EH (cell line): ENCODE measurements at places on chromosomes 12 and 14.

DNA sequence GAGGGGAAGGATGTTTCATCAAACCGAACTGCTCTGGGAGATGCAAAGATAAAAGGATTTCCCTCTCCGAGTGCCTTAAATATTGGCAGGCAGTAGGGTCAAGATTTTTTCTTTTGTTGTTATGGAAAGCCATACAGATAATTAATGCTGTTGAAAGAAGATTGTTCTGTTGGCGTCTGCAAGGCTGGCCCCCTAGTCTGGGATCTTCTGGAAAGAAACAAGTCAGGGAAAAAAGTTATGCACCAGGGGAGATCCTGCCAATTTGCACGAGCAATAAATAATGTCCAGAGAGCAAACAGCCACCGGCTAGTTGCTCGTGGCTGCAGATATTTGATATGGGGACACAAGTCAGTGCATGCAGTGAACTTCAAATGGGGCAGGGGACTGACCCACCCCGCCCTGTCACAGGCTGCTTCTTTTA lies 202.1 kb upstream of the MYL2 start:
- DNase-seq, result no peak

- DNase-seq, result peak; percentile 24
These were observed 286.6 kb upstream of the KITLG start for GRCh38 chr12:88866881-88867280.

- DNase-seq, result no peak
These were observed 10.6 kb upstream of the KRT83 start for GRCh38 chr12:52331833-52332232.

- DNase-seq, result peak; percentile 17
These were observed 163.0 kb upstream of the EEA1 start for GRCh38 chr12:93091886-93092648.

- no peak for DNase-seq
These were observed 326.2 kb downstream of the ETNK1 start for GRCh38 chr12:22951206-22951605.

- DNase-seq, result no peak
These were observed 23.3 kb downstream of the ZFYVE21 start for GRCh38 chr14:103738701-103739451.

DNA sequence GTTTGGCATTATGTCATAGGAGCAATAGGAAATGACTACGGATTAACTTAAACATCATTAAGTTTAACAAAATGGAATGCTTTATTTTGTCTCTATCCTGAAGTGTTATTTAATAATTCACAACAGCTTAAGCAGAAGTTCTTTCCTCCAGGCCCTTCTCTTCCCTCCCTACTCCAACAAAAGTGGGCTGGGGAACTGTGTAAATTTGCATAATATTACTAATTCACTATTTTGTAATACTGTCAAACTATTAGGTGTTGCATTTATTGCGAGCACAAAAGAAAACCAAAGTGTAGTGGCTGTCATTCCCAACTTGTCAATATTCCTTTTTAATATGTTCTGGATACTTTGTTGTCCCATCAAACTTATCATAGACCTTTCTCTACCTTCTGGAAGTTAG lies 69.8 kb downstream of the ATG14 start:
- DNase-seq, result no peak

DNA sequence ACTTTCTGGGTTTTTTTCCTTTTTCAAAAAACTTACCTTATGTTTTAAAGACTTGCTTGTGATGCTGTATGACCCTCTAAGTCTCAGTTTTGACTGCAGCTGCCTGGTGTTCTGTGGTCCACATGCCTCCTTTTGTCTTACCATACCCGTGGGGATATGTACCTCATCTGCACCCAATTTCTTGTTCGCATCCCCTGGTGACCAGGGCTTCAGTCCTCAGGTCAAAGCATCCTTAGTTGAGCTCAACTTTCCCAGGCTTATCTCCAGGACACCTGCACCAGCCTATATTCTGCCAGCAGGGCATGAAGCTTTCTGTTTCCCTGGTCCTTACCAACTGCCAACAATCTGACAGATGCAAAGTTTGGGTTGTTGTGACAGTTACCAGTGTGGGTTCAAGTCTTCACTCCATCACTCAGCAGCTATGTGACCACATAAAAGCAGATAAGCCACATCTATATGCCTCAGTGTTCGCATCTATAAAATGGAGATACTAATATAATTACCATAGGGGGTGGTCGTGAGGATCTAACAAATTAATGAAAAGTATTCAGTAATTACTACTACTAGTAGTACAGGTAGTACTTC lies 94.0 kb downstream of the NTF3 start:
- no peak for DNase-seq

DNA sequence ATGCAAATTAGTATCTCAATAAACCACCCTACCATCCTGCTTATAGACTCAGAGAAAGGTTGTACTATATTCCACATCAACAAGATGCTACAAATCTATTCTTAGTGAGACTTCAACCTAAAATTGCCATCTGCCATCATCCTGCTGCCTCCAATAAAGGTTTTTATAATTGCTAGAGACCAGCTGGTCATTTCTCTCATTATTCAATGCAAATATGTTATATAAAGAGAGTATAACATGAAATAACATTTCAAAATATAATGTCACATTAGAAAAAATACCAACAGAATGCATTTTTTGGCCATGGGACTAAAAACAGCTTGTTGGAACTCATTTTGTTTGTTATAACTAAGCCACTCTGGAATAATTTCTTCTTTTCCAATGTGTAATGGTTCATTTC lies 247.3 kb downstream of the LRIG3 start:
- DNase-seq, result no peak

- DNase-seq, result no peak
These were observed 191.7 kb downstream of the RASSF9 start for GRCh38 chr12:85644508-85644907.

DNA sequence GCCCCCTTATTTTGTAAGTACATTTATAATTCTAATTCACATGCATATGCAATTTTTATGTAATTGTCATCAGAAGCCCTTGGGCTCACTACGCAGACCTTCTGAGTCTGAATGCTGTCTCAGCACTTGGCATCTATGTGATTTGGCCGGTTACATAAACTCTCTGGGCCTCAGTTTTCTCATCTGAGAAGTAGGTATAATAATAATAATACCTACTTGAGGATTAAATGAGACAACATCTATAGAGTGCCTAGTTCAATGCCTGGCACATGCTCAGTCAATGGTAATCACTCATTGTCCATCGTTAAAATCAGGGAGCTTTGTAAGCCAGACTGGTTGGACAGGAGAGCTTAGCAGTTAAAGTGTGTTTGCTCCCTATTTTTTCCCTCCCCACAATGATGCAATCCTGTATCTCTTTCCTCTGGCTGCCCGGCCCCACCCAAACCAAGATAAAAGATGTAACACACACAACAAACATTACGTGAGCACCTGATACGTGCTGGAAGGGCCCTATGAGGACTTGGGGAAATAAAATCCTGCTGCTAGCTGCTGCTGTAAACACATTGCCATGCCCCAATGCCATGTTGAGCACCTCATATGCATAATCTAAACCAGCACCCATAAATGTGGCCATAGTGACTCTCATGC lies 235.0 kb downstream of the CRADD start:
- no peak for DNase-seq

DNA sequence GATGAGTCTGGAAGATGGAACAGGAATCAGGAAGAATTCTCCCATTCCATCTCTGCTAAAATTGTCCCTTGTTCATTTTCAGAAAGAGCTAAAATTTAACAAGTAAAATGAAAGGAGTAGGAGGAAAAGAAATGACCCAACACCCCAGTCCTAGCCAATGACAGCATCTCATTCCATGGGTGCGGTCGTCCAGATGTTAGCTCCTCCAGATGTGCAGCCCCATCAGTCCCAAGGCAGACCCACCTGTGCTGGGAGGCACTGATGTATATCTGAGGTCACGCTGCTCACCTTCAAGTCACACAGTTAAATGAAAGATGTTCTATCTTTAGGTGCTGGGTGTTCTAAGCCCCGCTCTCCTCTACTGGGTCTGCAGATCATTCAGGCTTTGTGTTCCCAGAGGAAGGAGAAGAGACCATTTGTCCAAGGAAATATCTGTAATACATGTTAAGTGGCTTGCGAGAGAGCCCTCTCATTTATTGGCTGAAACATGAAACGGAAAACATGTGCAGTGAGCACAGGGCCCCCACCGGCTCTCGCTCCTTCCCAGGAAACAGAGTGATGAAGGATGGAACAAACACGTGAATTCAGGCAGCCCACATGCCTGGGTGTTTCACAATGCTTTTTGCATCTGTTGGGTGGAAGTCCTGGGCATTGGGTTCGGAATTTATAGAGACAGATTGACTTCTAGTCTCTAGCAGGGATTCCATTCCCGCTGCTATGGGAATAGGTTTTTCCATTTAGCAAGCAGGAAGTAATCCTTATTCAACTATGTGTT lies 294.6 kb downstream of the NUAK1 start:
- peak; percentile 68 for DNase-seq

GRCh38 chr14:35854696-35855270 lies 28.6 kb downstream of the BRMS1L start:
- DNase-seq, result no peak

DNA sequence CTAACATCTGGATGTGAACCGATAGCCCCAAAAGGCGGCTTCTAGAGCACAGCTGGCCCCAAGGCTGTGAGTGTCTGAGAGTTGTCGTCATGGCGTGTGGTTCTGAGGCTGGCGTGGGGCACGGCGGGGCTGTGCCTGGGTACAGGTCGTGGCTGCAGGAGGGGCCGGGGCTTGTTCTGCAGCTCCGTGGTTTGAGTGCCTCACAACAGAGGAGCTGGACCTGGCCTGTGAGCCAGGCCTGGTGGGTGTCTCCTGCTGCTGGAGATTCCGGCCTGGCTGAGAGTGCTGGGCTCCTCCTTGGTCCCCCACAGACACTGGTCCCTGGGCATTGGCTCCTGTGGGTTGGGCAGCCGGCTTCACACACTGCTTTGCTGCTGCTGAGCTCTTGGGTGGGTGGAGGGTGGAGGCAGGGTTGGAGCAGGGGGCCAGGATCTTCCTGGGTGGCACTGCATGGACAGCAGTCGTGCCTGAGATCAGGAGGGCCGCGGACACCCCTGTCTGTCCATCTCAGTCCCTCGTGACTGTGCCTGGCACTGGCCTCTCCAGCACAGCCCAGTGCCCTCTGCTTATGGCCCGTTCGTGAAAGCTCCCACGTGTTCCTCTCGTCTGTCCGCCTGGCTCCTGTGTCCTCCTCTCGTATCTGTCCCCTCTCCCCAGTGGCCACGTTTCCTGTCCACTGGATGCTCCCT lies 31.8 kb upstream of the TEX22 start:
- DNase-seq, result no peak

DNA sequence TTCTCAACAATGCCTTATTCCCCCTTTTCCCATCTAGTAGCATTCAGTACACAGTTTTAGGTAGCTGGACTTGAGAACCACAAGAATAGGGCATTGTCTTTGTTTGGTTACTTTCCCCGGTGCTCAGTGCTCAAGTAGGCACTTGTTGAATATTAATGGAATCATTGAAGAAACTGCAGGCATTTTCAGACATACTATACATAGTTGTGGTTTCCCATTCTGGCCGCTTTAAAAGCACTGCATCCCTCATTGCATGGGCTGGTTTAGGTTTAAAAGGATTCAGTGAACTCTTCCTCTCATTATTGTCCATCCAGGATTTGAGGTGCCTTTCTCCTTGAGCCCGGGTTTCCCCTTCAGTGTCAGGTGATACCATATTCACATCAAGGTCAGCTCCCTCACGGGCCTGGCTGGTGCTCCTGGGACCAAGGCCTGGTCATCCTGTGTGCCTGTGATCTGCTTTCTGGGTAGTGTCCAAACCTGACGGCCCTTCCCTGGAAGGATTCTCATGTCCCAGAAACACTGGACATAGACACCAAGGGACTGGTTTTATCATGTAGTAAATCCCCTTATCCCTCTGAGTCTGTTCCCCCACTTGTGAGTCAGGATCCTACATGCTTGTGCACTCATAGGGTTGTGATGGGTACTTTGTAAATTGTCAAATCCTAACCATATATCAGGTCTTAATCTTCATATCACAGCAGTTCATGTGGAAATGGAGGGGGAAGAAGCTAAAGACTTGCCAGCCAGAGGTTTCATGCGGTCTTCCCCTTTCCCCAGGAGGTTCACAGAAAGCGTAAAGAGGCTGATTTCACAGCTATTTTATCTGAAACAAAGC lies 7.4 kb downstream of the TCP11L2 start:
- DNase-seq, result peak; percentile 85

GRCh38 chr12:109098651-109099050 lies 1.3 kb downstream of the UNG start:
- no peak for DNase-seq
